ENCODE measurements at places on chromosomes 7 and 10.

DNA sequence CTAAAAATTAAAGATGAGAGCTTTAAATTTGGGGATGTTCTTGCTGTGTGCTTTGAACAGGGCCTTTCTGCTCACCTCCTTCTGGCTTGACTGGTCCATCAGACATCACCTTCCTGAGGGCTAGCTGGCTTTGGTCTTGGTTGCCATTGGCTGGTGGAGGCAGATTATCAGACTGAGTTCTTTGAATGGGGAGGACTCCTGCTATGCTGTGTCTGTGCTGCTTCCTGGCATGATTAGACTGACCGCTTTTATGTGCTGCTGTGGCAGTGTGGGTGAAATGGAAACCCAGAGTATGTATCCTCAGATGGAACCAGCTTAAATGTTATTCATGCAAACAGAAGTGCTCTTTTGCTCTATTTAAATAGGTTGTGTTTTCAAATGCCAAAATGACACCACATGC is 341.6 kb downstream of the PCLO start:
- DNase-seq: no peak

- DNase-seq: no peak
These were observed 98.2 kb downstream of the PCDH15 start for GRCh38 chr10:54702583-54703485.

- DNase-seq: no peak
These were observed 56.0 kb upstream of the COMTD1 start for GRCh38 chr10:75291805-75292204.

DNA sequence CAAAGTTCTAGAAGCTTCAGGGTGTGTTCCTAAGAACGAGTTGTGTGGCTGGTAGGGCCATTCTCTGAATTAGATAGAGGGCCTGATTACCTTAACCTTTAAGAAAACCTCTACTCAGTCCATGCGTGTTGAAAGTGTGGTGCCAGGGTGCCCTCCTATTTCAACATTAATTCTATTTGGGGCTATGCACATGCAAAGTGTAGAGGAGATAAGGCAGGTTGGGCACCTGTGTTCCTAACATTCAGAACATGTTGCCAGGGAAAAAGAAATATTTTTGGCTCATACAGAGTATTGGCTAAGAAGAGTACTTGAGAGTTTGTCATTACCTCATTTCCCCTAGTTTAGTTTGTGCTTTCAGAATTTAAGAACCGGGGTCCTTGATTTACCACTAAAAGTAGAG is 20.6 kb downstream of the SLC26A3 start:
- DNase-seq: no peak

DNA sequence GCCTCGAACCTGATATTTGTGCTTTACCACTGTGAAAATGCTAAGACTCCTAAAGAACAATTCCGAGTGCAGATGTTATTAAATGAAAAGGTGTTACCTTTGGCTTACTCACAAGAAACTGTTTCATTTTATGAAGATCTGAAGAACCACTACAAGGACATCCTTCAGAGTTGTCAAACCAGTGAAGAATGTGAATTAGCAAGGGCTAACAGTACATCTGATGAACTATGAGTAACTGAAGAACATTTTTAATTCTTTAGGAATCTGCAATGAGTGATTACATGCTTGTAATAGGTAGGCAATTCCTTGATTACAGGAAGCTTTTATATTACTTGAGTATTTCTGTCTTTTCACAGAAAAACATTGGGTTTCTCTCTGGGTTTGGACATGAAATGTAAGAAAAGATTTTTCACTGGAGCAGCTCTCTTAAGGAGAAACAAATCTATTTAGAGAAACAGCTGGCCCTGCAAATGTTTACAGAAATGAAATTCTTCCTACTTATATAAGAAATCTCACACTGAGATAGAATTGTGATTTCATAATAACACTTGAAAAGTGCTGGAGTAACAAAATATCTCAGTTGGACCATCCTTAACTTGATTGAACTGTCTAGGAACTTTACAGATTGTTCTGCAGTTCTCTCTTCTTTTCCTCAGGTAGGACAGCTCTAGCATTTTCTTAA is 47.7 kb downstream of the MINPP1 start:
- DNase-seq: no peak

GRCh38 chr10:8054494-8055407 is at the start of gene GATA3:
TSS of gene GATA3 (plus strand) at chr10:8054688. CDS start at chr10:8055656, 968 bp downstream.
- peak; percentile 60 for DNase-seq

- DNase-seq: no peak
These were observed 20.8 kb upstream of the DDIT4 start for GRCh38 chr10:72252972-72253371.

DNA sequence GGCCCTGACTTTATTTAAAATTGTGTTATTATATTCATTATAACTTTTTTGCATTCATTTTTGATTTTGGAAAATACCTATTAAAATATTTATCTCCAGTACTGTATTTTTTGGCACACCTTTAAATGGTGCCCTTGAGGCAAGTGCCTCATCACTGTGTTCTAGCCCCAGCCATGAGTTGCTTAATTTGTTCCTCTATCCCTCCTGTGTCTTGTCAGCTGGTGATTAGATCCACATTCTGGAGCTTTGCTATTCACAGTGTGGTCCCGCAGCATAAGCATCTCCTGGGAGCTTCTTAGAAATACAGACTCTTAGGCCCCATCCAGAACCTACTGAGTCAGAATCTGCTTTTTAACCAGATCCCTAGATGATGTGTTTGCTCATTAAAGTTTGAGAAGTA is 19.8 kb downstream of the AGK start:
- DNase-seq: no peak

DNA sequence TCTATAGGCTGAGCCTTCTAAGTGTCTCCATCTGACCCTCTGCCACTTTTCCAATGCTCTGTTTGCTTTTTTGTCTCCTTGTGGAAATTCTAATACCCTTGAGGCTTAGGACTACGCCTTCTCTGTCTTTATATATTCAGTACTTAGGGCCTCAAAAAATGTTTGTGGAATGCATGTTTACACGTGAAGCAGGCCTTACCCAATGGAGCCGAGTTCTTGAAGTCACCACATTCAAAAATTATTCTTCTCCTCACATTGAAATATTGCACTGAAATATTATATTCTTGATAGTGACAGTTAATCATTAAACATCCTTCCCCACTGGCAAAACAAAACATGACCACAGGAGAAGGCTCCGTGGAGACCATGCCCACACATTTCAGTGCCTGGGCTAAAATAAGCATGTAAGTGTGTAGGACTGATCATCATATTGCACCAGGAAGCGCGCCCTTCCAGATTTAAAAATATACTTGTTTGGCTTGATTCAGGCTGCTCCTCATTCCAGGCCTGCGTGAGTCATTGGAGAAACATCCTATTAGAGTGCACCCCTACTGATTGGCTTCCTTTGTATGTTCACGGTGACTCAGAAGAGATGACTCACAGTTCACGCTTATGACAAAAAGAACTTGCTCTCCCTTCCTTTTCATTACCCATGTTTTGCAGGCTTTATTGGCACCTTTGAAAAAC is 307.4 kb upstream of the AOAH start:
- DNase-seq: peak; percentile 6

DNA sequence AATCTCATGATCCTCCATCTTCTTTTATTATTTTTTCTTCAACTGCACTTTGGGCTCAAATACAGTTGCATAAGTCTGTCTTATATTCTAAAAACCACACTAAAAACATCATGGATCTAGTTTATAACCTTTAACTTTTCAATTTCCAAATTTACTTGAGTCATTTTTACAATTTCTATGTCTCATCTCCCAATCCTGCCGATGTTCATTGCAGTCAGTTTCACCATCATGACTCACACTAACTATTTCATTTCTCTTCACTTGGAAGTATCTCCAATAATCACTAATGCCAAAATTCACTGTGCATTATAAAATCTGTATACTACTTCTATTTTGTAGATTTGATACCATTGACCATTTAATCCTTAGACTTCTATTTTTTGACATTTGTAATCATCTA is 806.9 kb upstream of the SORCS1 start:
- no peak for DNase-seq

- no peak for DNase-seq
These were observed 16.1 kb upstream of the MEST start for GRCh38 chr7:130475776-130476175.

DNA sequence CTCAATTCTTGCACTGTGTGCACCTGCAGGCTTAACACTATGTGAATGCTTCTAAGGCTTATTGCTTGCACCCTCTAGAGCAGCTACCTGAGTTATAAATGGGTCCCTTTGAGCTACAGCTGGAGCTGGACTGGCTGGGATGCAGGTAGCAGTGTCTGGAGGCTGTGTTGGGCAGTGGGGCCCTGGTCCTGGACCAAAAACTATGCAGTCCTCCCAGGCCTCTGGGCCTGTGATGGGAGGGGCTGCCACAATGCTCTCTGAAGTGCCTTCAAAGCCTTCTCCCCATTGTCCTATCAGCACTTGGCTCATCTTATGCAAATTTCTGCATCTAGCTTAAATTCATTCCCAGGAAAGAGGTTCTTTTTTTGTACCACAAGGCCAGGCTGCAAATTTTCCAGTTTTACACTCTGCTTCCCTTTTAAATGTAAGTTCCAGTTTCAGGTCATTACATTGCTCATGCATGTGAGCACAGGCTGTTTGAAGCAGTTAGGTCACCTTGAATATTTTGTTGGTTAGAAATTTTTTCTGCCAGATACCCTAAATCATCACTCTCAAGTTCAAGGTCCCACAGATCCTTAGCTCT is 26.0 kb downstream of the KBTBD2 start:
- DNase-seq: no peak

- DNase-seq: no peak
These were observed 4.8 kb downstream of the EGR2 start for GRCh38 chr10:62811159-62811875.

DNA sequence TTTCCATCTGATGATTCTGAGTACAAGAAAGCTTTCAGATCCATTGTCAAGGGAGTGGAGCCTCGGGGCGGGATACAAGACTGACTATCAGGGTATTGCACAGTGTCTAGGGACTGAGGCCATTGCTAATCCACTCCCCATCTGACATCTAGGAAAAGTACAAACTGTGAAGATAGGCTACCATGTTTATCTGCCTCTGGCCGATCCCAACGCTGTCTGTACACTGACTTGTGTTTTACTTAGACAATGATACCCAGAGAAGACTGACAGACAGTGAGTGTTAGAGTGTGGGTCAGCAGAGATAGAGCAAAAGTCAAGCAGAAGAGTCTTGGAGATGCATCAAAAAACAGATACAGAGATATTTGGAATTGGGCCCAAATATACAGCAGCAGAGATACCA is 3.1 kb upstream of the SLC13A4 start:
- no peak for DNase-seq

- DNase-seq: no peak
These were observed 313.6 kb upstream of the PODXL start for GRCh38 chr7:131869986-131870385.

- DNase-seq: no peak
These were observed 3.0 kb upstream of the BUB3 start for GRCh38 chr10:123150986-123151736.

All from stimulated activated CD8-positive, alpha-beta memory T cell treated with anti-CD3 and anti-CD28 coated beads, Interleukin-4, amount 100 ng/mL, for 4 hours (primary cell).